ENCODE measurements at places on chromosomes 12 and 14. TPM values are rescaled to one million over a fixed set of nuclear protein-coding genes. Genes with fewer than 3 reads are reported as not detected.

DNA sequence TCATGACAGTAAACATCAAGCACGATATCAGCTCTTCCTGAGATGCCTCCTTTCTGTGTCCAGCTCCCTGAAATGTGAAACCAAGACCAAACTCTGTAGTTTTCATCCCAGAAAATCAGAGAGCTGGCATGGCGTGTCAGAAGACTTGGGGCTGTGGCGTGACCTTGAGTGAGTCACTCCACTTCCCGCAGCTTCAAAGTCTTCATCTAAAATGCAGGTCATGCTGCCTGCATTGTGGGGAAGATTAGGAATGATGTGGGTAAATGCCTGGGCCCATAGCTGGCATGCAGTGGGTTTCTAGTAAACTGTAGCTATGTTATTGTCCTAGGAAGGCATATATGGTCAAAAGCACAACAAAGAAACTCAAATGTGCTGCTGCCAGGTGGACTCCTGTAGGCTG lies 28.8 kb downstream of the OAS2 start:
- DNase-seq = peak; percentile 8

The GPR132 gene
- under 0.01 TPM for total RNA-seq

The CLEC2D gene
- total RNA-seq = 4.5 TPM

DNA sequence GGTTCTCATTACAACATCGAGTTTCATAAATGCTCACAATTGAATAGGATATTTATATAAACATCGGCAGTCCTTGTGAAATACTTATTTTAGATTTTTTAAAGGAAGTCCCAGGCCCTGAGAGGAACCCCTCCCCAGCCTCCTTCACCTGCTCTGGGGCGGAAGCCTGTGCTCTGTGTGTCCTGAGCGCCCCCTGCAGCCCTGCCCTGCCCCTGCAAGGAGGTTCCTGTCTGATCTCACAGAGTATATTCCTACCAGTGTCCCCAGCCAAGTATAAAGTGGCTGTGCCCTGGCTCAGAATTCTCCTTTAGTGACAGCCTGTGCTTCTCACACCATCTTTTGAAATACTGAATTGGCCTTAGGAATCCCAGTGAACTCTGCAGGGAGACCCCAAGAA lies 659.5 kb downstream of the TMEM121 start:
- no peak for DNase-seq

DNA sequence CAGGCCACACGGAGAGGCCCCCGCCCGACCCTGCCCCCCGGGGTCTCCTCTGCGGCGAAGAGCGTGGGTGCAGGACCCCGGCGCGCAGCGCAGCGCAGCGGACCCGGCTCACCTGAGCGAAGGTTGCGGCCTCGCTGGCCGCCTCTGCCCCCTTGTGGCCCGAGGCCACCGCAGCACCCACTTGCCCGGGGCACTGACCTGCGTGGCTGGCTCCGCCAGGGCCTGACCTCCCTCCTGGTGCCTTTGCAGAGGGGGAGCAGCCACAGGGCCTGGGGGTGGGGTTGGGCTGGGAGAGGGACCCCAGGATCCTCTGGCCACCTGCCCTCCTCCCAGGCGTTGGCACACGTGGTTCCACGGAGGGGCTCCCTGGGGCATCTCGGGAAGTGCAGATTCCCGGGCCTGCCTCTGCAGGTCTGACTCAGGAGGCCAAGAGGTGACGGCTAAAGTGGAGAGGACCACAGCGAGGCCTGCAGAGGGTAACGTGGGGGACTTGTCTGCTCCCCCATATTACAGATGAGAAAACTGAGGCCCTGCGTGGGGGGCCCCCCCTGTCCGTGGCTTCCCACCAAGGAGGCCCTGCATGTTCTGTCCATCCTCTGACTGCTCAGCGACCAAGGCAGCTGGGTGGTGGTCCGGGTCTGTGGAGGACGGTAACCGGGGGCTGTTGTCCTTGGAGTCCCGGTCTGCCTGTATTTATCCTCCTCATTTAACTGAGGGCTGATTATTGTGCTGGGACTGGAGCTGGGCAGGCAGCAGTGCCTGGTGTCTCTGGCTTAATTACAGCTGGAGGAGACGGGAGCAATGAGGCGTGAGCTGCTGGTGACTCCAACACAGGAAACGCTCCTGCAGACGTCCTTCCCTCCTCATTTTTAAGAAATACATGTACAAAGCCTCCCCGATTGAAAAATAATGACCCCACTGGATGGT lies 67.9 kb upstream of the BEGAIN start:
- no peak for DNase-seq

GRCh38 chr14:21070610-21071224 lies 613 bp downstream of the ARHGEF40 start:
- DNase-seq = peak; percentile 37

The MRPS35 gene
- total RNA-seq = 55.7 TPM
